ENCODE measurements at places on chromosomes 4 and X. TPM values are rescaled to one million over a fixed set of nuclear protein-coding genes. Genes with fewer than 3 reads are reported as not detected.

RAB33A gene
- total RNA-seq = 0.20 TPM

RAB9A gene
- total RNA-seq = 21.3 TPM

RAB9B gene
- 0.16 TPM for total RNA-seq

SPANXA1 gene
- not detected for total RNA-seq

MAGEB2 gene
- total RNA-seq = not detected

MAGIX gene
- 4.7 TPM for total RNA-seq

GATA1 gene
- not detected for total RNA-seq

MAOA gene
- 88.9 TPM for total RNA-seq

TRIM61 gene
- not detected for total RNA-seq

CRMP1 gene
- 1.8 TPM for total RNA-seq

USP17L24 gene
- total RNA-seq = not detected

TTC29 gene
- not detected for total RNA-seq

S100P gene
- 1,144 TPM for total RNA-seq

MAGEC3 gene
- total RNA-seq = not detected

UGT2B15 gene
- total RNA-seq = not detected

BEX3 gene
- 46.9 TPM for total RNA-seq

VSIG1 gene
- 0.48 TPM for total RNA-seq

MAGEC1 gene
- not detected for total RNA-seq

COL4A6 gene
- total RNA-seq = 3.1 TPM

ETDA gene
- not detected for total RNA-seq

HEPH gene
- total RNA-seq = 2.9 TPM

PHOX2B gene
- not detected for total RNA-seq

DMP1 gene
- not detected for total RNA-seq

RHOH gene
- 1.2 TPM for total RNA-seq

SPATA4 gene
- not detected for total RNA-seq

FREM3 gene
- total RNA-seq = not detected

ARHGEF6 gene
- 1.2 TPM for total RNA-seq

ADH1B gene
- total RNA-seq = 14.2 TPM

MAGEA3 gene
- not detected for total RNA-seq

ITIH6 gene
- not detected for total RNA-seq

IRF2 gene
- 19.1 TPM for total RNA-seq

FHDC1 gene
- 5.9 TPM for total RNA-seq

APBB2 gene
- total RNA-seq = 13.3 TPM

P2RY8 gene
- 0.52 TPM for total RNA-seq

NPY5R gene
- total RNA-seq = not detected

UGT2A3 gene
- not detected for total RNA-seq

EGFL6 gene
- total RNA-seq = 4.4 TPM

DCLK2 gene
- total RNA-seq = 0.40 TPM

F8A2 gene
- total RNA-seq = not detected

MAGEC2 gene
- not detected for total RNA-seq

CWH43 gene
- 34.5 TPM for total RNA-seq

SLC30A9 gene
- total RNA-seq = 42.2 TPM

HGFAC gene
- not detected for total RNA-seq

STEEP1 gene
- total RNA-seq = 13.5 TPM

NKX3-2 gene
- not detected for total RNA-seq

ASMT gene
- not detected for total RNA-seq

RIPPLY1 gene
- total RNA-seq = not detected
